ENCODE measurements at places on chromosomes 12 and 14. TPM values are rescaled to one million over a fixed set of nuclear protein-coding genes. Genes with fewer than 3 reads are reported as not detected.

The PDE3A gene
- total RNA-seq: 7.0 TPM

The HECTD1 gene
- 242 TPM for total RNA-seq

The C12orf50 gene
- total RNA-seq: not detected

The PTGDR gene
- 3.2 TPM for total RNA-seq

The RNF212B gene
- total RNA-seq: not detected

The B4GALNT1 gene
- 2.6 TPM for total RNA-seq

The ANKRD33 gene
- not detected for total RNA-seq

The SLC15A4 gene
- 41.0 TPM for total RNA-seq

The NUAK1 gene
- total RNA-seq: 20.2 TPM

The TSPAN19 gene
- not detected for total RNA-seq

The SSPN gene
- total RNA-seq: 22.1 TPM

The RNASE3 gene
- not detected for total RNA-seq

Data from breast epithelium (tissue), 4 donors.